ENCODE measurements at places on chromosomes 4 and X. TPM values are rescaled to one million over a fixed set of nuclear protein-coding genes. Genes with fewer than 3 reads are reported as not detected.

The GATA1 gene
- total RNA-seq = 0.20 TPM

The DGKK gene
- not detected for total RNA-seq

The ZNF674 gene
- total RNA-seq = 2.9 TPM

The PRDM5 gene
- 8.1 TPM for total RNA-seq

The FGA gene
- total RNA-seq = not detected

The HTN1 gene
- not detected for total RNA-seq

The DDIT4L gene
- total RNA-seq = 2.0 TPM

- H3K27me3 ChIP-seq = no peaks in the 10 kb centered on the region
- no peaks in the 10 kb centered on the region for H3K4me1 ChIP-seq
- H3K27ac ChIP-seq = no peak overlapping the region
- H3K36me3 ChIP-seq = no peaks in the 10 kb centered on the region
- H3K4me3 ChIP-seq = no peak overlapping the region
These were observed 48.4 kb upstream of the PRPS1 start for GRCh38 chrX:107579956-107580355.

DNA sequence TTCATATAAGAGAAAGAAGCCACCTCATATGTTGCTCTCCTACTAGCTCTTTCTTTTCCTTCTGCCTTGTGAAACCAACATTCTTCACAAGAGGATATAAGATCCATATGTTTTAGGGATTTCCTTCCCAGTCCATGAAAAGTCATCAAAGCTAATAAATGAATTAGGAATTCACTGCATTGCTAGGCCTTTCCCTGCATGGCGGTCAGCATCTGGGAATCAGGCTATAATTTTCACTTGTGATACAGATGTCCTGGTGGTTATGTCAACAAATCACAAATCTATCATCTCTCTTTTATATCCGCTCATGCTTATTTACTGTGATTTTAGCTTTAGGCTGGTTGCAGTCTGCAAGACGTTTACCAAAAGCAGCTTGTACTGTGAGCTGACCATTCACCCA, 510.0 kb downstream of the NLGN4X start:
- H3K27ac ChIP-seq = no peak overlapping the region
- H3K4me3 ChIP-seq = no peak overlapping the region
- DNase-seq = no peak
- no peaks in the 10 kb centered on the region for H3K4me1 ChIP-seq
- no peaks in the 10 kb centered on the region for H3K36me3 ChIP-seq

GRCh38 chr4:78627046-78627965, 75.7 kb downstream of the ANXA3 start:
- H3K4me3 ChIP-seq = no peak overlapping the region
- no peak for DNase-seq
- H3K36me3 ChIP-seq = no peaks in the 10 kb centered on the region
- peaks cover 17% of the 10 kb centered on the region for H3K4me1 ChIP-seq

DNA sequence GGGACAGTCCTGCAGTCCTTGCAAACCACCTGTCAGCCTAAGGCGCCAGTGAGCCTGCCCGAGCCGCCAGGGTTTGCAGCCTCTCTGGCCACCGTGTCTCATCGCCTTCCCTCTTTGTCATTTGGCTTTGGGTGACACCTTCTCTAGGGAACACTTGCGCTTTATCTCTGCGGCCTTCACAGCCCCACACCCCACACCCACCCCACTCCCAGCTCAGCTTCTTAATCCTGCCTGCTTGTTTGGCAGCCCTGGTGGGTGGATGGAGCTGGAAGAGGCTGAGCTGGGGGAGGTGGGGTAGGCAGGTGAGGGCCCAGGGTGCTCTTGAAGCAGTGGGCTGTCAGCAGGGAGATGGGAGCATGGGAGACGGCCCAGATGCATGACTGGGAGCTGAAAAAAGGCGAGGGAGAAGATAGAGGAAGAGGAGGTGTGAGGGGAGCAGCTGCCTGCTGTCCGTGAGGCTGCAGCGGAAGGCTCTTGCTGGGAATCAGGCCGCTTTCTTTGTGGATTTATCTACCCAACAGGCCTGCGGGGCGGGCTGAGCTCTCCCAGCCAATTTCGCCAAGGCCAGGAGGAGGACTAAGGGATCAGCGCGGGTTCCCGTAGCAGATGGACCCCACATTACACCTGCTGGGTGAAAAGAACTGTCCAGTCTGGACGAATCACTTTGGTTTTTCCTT, 97.5 kb upstream of the STOX2 start:
- no peak overlapping the region for H3K4me3 ChIP-seq
- peak overlapping the region; percentile 82 for H3K27ac ChIP-seq
- H3K36me3 ChIP-seq = no peaks in the 10 kb centered on the region
- peaks cover 34% of the 10 kb centered on the region for H3K4me1 ChIP-seq

Data from right atrium auricular region (tissue), 2 donors.